Occipital lobe (tissue), 3 donors: ENCODE measurements at places on chromosomes 5 and 9. TPM values are rescaled to one million over a fixed set of nuclear protein-coding genes. Genes with fewer than 3 reads are reported as not detected.

- no peak for DNase-seq
Observed at GRCh38 chr5:931570-932145, 39.0 kb downstream of the TRIP13 start.

DNA sequence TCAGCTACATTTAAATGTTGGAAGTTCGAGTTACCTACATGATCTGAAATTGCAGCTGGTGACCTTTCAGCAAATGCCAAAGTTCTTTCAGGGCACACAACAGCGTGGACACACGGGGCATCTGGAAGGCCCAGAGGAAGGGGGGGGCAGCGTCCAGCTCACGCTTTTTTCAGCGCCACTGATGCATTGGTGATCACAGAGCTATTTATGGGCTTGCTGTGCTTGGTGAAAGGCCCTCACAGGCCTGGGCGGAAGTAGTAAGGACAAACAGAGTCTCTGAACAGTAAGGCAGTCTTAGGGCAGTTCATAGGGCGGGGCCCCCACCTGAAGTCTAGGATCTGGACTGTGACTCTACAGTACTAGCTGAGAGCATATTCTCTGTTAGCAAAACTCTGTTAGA is 6.6 kb upstream of the FBP2 start:
- no peak for DNase-seq

DNA sequence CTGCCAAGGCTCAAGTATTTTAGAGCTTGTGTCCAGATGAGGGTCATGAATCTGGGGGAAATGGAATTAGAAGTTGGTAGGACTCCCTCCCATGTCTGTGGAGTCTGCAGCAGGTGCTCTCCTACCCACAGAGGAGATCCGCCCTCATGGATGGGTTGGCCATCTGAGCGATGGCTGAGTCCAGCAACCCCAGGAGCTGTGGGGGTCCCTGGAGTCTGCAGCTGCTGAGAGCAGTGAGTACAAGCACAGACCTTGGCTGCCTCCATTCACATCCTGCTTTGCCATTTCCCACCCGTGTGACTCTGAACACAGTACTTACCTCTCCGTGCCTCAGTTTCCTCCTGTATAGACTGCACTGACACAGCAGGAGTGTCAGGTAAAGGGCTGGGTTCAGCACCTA is 25.8 kb upstream of the SYNPO start:
- no peak for DNase-seq

DNA sequence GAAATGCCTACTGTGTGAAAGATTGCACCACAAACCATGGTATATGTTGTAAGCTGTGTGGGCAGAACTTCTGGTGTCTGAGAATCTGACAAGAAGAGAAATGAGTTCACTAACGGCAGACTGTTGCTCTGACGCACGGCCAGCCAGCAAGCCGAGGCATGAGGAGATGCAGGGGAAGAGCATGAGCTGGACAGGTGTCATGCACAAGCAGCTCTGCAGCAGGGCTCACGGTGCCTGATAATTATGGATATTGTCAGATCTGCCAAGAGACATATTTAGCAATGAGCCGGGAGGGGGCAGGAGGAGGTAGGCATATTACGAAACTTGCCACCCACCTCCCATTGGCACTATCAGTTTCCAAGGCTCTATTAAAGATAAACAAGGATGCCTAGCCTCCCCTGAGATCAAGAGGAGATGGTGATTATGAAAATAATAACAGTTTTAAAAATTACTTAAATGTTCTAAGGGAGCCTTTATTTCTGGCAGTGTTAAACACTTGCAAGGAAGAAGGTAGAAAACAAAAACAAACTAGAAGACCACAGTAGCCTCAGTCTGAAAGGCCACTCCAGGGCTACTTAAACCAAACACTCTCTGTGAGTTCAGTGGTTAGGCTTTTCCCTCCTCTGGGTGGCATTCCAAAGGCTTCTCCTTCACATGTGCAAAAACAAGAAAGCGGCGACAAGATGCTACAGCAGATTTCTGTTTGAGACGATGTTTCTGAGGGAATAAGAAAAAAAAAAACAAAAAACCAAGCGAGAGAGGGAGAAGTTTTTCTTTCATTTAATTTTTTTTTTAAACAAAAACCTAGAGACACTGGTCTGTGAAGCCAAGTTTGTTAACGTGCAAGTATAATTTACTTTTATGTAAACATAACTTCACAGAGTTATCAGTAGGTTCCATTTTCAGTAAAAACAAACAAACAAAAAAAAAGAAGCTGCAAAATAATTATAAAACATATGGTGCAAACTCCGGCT is 339.5 kb downstream of the BNC2 start:
- no peak for DNase-seq

The ALDOB gene
- 0.16 TPM for total RNA-seq

The IL12B gene
- total RNA-seq: not detected
